ENCODE measurements at places on chromosomes 6 and 20. TPM values are rescaled to one million over a fixed set of nuclear protein-coding genes. Genes with fewer than 3 reads are reported as not detected.

Gene SKIC2
- total RNA-seq = 47.5 TPM

Gene TTBK1
- not detected for total RNA-seq

Gene DAAM2
- total RNA-seq = 122 TPM

Gene SPATA2
- total RNA-seq = 6.0 TPM

Gene C20orf144
- total RNA-seq = 0.36 TPM
